ENCODE measurements at places on chromosomes 5 and 9.

DNA sequence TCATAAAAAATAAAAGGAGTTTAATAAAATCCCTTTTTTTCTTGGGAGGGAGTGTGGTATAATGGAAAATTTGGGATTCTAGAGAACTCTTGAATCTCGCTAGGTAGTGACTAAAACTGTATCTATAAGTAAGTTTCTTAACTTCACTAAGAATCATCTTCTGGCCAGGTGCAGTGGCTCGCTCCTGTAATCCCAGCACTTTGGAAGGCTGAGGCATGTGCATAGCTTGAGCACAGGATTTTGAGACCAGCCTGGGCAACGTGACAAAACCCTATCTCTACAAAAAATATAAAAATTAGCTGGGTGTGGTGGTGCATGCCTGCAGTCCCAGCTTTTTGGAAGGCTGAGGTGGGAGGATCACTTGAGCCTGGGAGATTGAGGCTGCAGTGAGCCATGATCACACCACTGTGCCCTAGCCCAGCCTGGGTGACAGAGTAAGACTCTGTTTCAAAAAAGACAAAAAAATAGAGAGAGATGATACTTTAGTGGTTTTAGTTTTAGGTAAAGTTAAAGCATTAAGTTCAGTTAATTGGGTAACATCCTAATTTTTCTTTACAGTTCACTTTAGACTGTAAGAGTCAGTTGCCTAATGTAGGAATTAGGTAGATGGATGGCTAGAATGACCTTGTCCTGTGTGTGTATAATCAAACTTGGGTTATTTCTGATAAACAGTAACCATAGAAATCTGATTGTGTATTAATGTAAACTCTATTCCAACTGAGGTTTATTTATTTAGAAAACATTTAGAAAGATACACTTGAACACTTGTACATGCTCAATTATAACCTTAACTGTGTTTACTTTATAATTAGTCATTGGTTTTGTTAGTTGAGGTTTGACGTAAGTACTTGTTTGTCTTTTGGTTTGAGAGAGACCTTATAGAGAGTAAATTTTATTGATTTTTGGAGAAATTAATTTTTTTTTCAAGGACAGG is 17.8 kb downstream of the UNC13B start:
- DNase-seq, result no peak

DNA sequence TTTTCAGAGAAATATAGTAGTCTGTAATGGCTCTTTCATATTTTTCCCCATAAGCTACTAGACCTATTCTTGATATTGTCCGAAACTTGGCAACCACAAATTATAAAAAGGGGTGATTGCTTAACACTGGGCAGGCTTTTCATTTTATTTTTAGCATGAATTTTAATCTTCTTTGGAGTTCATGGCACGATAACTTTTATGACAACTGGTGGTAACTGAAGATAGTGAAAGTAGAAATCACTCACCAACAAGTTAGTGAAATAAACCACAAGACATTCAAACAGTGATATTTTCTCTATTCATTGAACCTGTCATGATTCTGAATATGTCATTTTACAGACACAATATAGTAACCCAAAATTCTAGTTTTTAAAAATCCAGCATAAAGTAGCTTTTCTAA is 213.9 kb downstream of the PRDM9 start:
- DNase-seq, result no peak

GRCh38 chr9:673966-674526 is 167.5 kb upstream of the DMRT1 start:
- DNase-seq, result no peak

- DNase-seq, result no peak
These were observed 42.9 kb upstream of the FBXW11 start for GRCh38 chr5:172049226-172049796.

GRCh38 chr5:1445689-1446601 is 705 bp upstream of the SLC6A3 start:
- no peak for DNase-seq

Measured in stimulated activated CD8-positive, alpha-beta memory T cell treated with anti-CD3 and anti-CD28 coated beads, Interleukin-2, amount 100 ng/mL, for 48 hours (primary cell).